ENCODE measurements at places on chromosomes 4 and X. TPM values are rescaled to one million over a fixed set of nuclear protein-coding genes. Genes with fewer than 3 reads are reported as not detected.
A peak's percentile ranks its signal among the peaks of the same experiment; 100 is the strongest.

DNA sequence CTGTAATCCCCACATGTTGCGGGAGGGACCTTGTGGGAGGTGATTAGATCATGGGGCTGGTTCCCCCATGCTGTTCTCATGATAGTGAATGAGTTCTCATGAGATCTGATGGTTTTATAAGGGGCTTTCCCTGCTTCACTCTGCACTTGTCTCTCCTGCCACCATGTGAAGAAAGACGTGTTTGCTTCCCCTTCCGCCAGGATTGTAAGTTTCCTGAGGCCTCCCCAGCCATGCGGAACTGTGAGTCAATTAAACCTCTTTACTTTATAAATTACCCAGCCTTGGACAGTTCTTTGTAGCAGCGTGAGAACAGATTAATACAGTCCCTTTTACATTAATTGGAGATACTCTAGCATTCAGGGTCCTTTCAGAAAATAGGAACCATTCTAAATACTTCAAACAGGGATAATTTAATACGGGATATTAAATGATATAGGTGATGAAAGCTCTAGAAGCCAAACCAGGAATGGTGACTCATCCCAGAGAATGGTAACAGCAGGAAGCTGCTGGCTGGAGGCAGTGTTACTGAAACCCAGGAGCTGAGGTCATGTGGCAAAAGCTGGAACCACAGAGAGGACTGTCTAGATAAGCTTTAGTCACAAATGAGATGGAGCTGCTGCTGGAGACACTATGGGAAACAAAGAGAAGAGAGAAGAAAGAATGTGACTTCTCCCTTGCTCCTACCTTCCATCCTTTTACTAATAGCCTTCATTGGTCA lies 57.3 kb downstream of the GSTCD start:
- peak; percentile 95 for DNase-seq

Gene GLA
- total RNA-seq: 23.3 TPM

- DNase-seq: no peak
Measured at GRCh38 chr4:87019246-87019791, 84.5 kb downstream of the AFF1 start.

DNA sequence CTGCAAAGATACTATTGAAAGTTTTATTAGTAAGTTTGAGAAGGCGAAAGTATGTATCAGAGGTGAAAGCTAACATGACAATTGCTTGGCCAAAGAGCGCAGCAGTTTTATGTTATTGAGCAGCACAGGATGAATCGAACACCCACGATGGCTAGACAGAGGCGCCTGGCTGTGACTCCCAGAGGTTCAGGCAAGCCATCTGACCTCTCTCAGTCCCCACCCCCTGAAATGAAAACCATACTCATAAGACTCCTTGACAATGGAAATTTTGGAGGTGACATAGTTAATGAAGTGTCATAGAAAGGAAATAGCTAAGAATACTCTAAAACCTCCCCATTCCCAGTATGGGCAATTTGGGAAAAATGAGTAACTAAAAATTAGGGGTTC lies 70.6 kb downstream of the MGST2 start:
- no peak for DNase-seq

GRCh38 chr4:152415980-152416379 lies 119.9 kb downstream of the FBXW7 start:
- no peak for DNase-seq

Gene CSTF2
- 13.2 TPM for total RNA-seq

Gene MAGEA11
- total RNA-seq: not detected

- no peak for DNase-seq
Measured at GRCh38 chr4:139175646-139176301, 1.2 kb downstream of the ELF2 start.

DNA sequence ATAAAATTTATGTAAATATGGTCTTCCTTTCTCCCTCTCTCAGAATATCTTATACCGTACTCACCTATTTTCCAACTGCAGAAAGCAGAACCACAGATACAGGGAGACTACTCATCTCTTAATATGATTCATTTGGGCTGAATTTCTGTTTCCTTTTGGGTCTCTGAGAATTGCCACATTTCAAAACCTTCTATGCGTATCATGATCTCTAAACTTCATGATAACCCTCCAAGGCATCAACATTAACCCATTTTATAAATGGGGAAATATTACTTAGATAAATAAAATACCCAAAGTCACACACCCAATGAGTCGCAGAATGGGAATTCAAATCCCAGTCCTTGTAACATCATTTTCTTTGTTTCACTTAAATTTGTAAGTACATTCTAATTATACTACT lies 16.6 kb upstream of the PRDM8 start:
- no peak for DNase-seq

DNA sequence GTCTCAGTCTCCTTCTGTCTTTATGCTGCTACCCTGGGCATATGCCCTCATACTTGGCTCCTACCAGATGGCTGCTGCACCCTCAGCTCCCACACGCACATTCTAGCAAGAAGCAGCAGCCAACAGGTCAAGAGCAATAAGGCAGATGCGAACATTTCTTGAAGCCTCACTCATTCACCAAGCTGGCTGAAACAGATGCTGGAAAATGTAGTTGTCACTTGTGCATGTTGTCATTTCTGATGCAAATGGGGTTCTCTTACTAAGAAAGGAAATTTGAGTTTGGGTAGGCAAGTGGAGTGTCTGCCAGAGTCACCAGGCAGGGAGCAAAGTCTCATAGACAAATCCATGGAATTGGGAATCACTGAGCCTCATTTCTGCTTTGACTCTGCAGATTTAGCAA lies 57.4 kb upstream of the SORBS2 start:
- no peak for DNase-seq

Gene ETDA
- total RNA-seq: not detected

DNA sequence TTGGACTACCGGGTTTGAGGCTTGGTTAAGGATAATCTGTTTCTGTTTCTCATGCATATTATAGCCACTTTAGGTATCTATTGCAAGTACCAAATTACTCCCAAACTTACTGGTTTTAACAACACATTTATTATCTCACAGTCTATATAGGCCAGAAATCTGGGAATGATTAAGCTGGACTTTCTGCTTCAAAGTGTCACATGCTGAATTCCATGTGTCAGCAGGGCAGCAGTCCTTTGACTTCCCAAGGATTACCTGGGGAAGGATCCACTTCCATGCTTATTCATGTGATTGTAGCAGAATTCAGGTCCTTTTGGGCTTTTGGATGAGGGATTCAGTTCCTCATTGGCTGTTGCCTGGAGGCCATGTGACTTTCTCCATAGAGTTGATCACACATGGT lies 349.0 kb upstream of the TRAM1L1 start:
- no peak for DNase-seq

Gene USP9X
- total RNA-seq: 137 TPM

Measured in dermis microvascular lymphatic vessel endothelial cell (primary cell).